OCI-M1 (cell line): ENCODE measurements at places on chromosomes 12 and 14.

- no peak for DNase-seq
Measured at GRCh38 chr12:19035536-19035935, 94.0 kb upstream of the PLEKHA5 start.

DNA sequence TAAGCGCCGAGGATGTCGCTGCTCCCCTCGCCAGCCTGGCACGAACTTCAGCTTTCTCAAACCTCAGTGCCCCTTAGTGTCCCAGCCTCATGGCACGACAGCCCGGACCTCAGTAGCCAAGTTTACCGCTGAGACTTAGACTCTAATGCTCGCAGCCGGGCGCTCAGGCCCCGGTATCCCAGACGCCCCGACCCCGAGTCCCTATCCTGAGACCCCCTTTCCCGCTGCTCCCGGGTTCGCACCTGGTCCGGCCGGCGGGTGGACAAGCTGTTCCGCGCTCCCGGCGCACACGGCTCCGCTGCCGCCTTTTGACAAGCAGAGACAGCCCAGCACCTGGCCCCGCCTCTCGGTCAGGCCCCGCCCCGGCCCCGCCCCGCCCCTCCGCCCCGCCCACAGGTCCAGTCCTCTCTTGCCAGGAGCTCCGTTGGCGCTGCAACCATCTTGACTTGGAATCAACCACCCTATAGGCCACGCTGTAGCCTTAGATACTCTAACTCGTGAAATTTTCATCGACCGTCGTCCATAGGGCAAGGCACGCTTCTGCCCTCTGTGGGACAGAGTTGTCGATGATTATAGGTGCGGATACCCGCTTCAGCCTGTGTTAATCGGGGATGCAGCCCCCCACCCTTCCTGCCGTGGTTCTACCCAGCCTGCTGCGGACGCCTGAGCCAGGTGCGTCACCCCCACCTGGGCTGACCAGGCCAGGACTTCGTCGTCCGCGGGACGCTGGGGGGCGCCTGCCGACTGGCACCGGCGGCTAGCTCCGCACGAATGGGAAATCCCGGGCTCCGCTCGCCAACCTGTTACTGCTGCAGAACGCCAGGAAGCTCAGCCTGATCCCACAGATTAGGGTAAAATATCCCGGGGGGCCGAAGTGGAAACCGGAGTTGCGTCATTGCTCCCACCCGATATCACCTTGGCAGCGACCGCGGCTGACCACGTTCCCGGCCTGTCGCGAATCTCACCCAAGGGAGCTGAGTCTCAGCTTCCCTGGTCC is at the start of gene VDR:
TSS of gene VDR (minus strand) at position 282 of the 997 bp plus-strand sequence. CDS start 25,881 bp downstream, outside the sequence.
- DNase-seq, result peak; percentile 83

GRCh38 chr12:117228239-117228638 is 38.0 kb upstream of the FBXO21 start:
- DNase-seq, result no peak

GRCh38 chr12:5456030-5456429 is 24.1 kb downstream of the NTF3 start:
- no peak for DNase-seq

DNA sequence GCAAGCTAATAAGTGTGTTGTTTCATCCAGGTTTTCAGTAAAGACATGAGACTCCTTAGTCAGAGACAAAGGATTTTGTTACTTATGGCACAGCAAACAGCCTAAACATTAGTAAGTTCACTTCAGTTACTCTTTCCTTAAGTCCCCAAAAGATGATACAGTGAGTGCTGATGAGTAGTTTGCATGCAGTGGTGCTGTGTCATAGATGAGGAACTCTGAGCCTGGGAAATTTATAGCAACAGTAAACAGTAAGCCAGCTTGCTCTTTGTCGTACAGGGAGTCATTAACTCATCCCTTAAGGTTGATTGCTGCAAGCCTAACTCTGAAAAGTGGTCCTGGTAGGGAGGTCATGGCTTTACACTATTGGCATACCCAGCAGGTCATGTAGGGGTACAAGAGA is 208.6 kb upstream of the OR4E1 start:
- no peak for DNase-seq

DNA sequence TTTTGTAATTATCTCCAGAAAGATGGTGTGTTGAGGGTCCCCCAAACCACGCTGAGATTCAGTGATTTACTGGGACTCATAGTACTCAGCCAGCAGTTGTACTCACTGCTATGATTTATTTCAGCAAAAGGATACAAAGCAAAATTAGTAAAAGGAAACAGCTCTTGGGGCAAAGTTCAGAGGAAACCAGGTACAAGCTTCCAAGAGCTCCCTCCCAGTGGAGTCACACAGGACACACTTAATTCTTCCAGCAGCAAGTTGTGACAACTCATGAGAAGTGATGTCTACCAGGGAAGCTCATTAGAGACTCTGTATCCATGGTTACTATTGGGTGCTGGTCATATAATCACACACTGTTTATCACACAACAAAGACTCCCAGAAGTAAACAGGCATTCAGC is 38.7 kb downstream of the TTC8 start:
- no peak for DNase-seq

DNA sequence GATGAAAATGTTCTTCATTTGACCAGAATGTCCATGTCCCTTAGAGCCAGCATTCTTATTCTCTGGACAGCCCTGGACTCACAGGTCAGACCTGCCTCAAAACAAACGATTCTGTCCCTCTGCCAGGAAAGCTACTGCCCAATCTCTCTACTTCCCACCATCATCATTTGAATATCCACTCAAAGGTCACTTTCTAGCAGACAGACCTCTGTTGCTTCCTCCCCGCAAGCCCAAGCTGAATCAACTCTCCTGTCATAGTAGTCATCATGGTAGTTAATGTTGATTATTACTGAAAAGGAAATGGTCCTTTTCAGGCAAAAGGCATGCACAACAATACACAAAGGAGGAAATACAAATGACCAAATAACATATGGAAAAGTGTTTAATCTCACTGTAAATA is 39.6 kb upstream of the CPM start:
- DNase-seq, result no peak
